ENCODE measurements at places on chromosomes 12 and 14. TPM values are rescaled to one million over a fixed set of nuclear protein-coding genes. Genes with fewer than 3 reads are reported as not detected.

- H3K4me3 ChIP-seq, result peak overlapping the region; percentile 79
- H3K36me3 ChIP-seq, result peaks cover 37% of the 10 kb centered on the region
- peak overlapping the region; percentile 61 for H3K27ac ChIP-seq
- no peak for DNase-seq
- H3K27me3 ChIP-seq, result peaks cover 22% of the 10 kb centered on the region
Measured at GRCh38 chr14:68977180-68977717, 1.9 kb downstream of the ACTN1 start.

DNA sequence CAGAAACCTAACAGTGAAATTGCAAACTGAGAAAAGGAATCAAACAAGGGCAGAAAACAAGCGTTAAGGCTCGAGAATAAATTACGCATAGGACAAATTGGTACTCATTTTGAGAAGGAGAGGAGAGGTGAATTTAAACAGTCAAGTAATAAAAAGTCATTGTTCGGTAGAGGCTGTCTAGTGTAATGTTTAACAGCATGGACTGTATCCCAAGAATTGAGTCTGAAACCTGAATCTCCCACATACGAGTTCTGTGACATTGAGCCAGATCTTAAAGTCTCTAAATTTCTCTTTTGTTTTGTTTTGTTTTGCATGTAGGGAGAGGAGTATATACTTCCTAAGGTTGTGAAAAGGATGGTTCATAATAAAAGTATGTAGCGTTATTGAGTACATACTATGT lies 216.5 kb upstream of the BTG1 start:
- peaks cover 46% of the 10 kb centered on the region for H3K36me3 ChIP-seq
- H3K4me3 ChIP-seq, result peak overlapping the region; percentile 30
- H3K4me1 ChIP-seq, result peaks cover 48% of the 10 kb centered on the region
- H3K27me3 ChIP-seq, result no peaks in the 10 kb centered on the region

DNA sequence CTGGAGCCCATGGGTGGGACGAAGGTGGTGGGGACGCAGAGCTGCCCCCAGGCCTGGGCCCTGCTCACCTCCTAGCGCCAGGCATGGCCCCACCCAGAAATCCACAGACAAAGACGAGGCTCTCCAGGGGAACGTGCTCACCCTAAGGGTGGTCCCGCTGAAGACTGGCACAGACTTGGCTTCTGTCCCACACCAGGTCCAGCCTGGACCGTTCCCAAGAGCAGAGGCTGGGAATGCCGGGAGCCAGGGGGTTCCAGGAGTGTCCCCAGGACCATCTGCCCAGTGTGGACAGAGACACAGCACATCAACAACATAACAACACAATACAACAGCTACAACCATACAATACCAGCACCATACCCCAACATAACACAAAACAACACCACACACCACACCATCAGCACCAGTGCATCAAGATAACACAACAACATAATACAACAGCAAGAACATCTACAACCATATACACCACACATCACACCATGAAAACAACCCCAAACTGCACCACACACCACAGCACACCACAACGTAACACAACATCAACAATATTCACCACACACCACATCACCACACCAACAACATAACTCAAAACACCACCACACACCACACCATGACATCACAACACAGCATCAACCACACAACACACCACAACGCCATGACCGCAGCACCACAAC lies 329.6 kb downstream of the ADGRD1 start:
- H3K27me3 ChIP-seq, result no peaks in the 10 kb centered on the region
- H3K27ac ChIP-seq, result peak overlapping the region; percentile 5
- DNase-seq, result no peak
- H3K4me3 ChIP-seq, result no peak overlapping the region
- no peaks in the 10 kb centered on the region for H3K36me3 ChIP-seq
- H3K4me1 ChIP-seq, result no peaks in the 10 kb centered on the region

The LMNTD1 gene
- not detected for total RNA-seq

All from activated CD4-positive, alpha-beta memory T cell treated with anti-CD3 and anti-CD28 coated beads, Interleukin-2, amount 10 ng/mL, durations not matched to agents 7 days and 5 days (primary cell).